ENCODE measurements at places on chromosomes 5 and 9.

GRCh38 chr9:105670315-105670714 lies 8.1 kb downstream of the TAL2 start:
- no peak for DNase-seq

DNA sequence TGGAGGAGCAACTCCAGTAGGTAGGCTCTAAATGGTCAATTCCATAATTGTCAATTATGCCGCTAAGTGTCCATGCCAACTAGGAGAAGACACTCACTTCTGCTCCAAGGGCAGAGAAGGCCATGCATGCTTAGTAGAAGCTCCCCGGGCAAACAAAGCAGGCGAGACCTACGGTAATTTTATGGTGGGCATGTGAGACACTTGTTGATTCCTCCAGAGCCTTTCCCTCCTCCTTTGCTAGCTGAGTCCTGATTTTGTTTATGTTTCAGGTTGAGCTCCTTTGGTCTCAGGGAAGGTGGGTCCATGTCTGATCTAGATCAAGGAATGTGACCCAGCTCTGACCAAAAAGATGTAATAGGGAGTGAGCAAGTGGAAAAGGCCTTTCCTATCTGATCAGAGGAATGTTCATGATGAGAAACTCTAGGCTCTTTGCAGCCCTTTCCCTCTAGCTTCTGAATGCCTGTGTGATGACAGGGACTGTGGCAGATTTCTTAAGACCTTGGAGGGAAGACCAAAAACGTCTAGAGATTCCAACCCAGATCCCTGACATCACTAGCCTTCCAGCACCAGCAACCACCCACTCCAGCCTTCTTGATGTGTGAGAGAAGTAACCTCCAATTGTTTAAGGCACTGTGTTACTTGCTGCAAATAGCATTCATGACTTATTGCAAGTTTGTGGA lies 7.7 kb upstream of the CPEB4 start:
- no peak for DNase-seq

DNA sequence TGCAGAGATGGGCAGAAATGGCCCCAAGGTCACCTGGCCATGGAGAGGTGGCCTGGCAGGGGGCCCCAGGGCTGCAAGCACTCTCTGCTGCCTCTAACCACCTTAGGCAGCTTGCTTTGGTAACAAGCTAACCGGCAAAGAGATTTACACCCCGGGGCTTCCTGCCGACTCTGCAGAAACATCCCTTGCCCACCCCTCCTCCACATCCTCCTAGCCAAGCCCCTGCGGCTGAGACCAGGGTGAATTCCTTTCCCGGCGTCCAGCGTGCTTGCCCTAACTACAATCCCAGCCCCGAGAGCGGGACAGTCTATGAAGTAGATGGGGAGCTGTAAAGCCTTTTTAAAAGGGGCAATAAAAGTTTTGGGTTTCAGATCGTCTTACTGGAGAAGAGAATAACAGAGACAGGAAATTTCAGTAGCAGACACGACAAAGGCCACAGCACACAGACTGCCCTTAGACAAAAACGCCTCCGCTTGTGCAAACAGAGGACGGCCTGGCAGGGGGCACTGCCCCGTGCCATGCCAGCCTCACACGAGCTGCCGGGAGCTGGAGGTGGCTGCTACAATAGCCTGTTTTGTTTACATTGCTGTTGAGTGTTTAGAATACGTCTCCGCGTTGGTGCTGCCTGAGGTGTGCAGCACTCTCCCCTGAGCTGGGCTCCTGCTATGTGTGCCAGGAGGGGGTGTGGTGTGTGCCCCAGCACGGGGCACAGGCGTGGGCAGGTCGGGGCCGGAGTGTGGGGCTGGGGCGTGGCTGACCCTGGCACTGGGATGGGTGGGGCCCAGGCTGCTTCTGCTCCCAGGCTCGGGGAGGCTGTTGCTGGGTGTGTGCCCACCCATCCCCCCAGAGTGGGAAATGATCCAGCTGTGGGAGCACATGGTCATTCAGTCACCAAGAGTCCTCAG lies 15.3 kb downstream of the MYMK start:
- DNase-seq, result no peak

DNA sequence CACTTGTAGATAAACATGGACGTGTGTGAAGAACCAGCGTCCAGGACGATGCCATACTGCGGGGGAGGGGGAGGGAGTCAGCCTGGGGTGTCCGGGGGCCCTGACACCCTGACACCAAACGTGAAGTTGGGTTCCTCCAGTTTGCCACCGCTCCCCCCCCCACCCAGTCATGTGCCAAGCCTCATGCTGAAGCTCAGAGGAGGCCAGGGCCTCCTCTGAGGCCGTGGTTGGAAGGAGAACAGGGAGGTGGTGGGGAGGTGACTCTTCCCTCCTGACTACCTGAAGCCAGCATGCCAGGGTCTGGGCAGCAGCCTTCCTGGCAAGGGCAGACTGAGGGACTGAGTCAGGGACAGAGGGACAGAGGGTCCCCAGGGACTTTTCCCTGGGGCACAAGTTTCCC lies 1.6 kb downstream of the ENTPD2 start:
- no peak for DNase-seq

- DNase-seq, result no peak
Observed at GRCh38 chr9:89675058-89675742, 70.4 kb downstream of the GADD45G start.

DNA sequence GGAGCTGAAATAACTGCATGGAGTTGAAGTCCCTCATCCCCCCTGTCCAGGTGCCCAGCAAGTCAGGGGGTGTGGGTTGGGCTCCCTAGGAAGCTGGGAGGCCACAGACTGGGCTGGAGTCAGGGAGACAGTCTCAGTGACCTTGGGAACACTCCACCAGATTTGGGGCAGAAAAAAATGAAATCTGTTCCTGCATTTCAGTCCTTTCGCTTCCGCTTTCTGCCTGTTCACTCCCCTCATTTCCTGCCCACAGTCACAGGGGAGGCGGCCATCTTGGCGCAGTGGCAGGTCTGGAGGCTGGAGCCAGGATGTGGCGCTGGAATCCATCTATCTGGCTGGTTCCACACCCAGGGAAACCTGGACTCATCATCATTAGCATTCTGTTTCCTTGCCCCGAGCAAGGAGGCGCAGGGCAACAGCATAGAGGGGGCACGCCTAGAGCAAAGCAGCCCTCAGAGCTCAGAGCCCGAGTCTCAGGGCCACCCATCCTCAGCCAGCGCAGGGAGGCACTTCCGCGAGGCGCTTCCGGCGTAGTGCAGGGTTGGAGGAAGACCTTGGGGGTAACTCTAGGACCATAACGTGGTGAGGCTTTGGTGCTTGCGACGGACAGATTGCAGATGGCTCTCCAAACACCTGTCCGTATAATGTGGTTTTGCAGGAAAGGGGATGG lies 86.2 kb upstream of the HSPA9 start:
- no peak for DNase-seq

- no peak for DNase-seq
Observed at GRCh38 chr5:1129711-1130055, 17.8 kb upstream of the SLC12A7 start.

GRCh38 chr5:4384649-4385048 lies 755.5 kb upstream of the ADAMTS16 start:
- DNase-seq, result no peak

Data from activated CD4-positive, alpha-beta T cell treated with anti-CD3 and anti-CD28 coated beads for 1 hour (primary cell).